ENCODE measurements at places on chromosomes 12 and 14.
A peak's percentile ranks its signal among the peaks of the same experiment; 100 is the strongest.

DNA sequence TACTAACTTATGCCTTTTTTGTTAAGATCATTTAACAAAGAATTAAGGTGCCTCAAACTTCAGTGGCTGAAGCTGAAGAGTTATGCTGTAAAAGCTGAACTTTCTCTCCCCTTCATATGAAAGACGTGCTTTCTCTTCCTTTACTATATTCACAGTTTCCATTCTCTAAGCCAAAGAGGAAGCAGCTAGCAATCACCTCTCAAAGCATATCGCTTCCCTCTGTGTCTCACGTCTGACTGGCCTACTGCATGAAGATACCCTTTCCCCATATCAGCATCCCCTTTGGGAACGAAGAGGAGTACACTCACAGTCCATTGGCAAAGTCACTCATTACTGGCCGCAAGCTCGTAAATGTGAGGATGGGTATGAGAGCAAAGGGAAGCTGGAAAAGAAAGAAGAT is 34.9 kb downstream of the SLC11A2 start:
- no peak for DNase-seq

DNA sequence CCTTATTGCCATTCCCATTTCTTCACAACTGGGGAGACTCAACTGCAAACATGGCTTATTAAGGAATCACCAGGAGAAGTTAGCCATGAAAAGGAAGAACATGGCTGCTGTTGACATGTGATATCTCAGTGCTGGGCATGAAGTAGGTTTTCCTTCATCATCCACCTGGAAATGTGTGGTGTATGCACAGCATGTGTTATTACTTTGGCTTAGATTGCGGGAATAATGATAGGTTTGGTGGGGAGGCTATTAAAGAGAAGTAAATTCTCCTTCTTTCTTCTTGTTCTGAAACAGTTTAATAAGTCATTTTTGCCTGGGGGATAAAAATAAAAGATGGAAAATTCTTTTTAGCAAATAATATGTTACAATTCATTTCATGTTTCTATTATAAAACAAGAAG is 23.7 kb upstream of the CLEC14A start:
- no peak for DNase-seq

GRCh38 chr12:107339487-107339886 is 246.1 kb upstream of the CRY1 start:
- DNase-seq: no peak

DNA sequence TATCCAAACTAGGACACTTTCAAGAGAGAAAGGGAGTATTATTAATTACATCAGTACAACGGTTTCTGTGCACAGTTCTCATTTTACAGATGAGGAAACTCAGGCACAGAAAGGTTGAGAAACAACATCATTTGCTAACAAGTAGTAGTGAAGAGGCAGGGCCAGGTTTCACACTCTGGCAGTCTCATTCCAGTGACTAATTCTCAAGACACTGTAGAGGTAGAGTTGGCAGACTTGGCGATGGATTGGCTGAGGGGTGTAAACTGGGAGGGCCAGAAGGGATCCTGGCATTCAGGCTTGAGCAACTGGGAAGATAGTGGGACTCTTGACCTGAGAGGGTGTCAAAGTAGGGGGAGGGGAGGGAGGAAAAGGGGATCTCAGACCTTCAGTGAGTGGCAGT is 73.8 kb upstream of the BDKRB2 start:
- no peak for DNase-seq

- no peak for DNase-seq
Measured at GRCh38 chr12:95096852-95097251, 23.4 kb upstream of the NR2C1 start.

- DNase-seq: no peak
Measured at GRCh38 chr12:56953314-56953713, 4.1 kb downstream of the RDH16 start.

GRCh38 chr12:51118706-51119105 is 35.3 kb upstream of the CSRNP2 start:
- no peak for DNase-seq

- DNase-seq: no peak
Measured at GRCh38 chr14:88426271-88426670, 40.8 kb downstream of the SPATA7 start.

GRCh38 chr14:24298892-24299254 is 707 bp downstream of the DHRS1 start:
- peak; percentile 38 for DNase-seq

DNA sequence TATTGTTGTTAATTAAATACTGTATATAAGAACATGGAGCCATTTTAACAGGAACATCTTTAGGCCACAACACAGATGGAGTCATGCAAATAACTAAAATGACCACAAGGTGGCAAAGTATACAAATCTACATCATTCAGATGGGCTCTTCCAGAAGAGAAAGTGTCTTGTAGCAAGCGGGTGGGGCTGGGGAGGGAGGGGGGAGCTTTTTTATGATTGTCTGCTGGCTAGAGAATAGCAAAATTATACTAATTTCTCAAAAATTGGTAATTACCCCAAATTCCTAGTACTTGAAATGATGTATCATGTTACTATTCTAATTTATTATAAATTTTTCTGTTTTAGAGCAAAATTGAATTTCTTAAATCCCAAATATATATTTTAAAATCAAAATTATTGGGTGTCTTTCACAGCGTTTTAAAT is 378.7 kb downstream of the PRKD1 start:
- DNase-seq: no peak

GRCh38 chr14:95500201-95500681 is 16.2 kb downstream of the SYNE3 start:
- DNase-seq: no peak

- no peak for DNase-seq
Measured at GRCh38 chr12:58925111-58925611, 4.9 kb upstream of the LRIG3 start.

DNA sequence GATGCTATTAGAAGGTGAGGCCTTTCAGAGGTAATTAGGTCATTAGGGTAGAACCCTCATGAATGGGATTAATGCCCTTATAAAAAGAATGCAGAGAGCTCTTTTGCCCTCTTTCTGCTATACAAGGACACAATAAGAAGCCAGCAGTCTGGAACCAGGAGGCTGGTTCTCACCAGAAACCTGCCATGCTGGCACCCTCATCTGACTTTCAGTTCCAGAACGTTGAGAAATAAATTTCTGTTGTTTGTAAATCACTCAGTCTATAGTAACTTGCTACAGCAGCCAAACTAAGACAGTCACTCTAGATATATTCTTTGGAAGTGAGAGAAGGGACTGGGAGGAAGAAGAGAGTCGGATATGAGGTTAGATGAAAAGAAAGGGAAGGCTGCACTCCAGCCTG is 125.0 kb upstream of the MYF6 start:
- DNase-seq: no peak

GRCh38 chr14:100325231-100325632 is 2.1 kb downstream of the SLC25A47 start:
- no peak for DNase-seq

DNA sequence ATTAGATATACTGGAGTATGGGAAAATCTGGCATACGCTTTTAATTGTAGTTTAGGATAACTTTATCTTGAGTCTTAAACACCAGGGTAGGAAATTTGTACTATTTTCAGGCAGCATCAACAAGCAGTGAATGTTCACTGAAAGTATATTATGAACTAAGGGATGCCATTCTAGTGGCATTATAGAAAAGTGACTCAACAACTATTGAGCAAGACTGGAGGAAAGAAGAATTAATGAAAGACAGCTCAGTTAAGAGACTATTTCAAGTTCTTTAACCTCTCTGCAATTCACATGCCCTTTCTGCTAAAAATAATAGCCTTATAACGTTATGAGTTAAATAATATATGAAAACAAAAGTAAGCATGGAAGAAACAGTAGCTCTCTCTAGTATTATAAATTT is 343.1 kb downstream of the FSCB start:
- DNase-seq: no peak

DNA sequence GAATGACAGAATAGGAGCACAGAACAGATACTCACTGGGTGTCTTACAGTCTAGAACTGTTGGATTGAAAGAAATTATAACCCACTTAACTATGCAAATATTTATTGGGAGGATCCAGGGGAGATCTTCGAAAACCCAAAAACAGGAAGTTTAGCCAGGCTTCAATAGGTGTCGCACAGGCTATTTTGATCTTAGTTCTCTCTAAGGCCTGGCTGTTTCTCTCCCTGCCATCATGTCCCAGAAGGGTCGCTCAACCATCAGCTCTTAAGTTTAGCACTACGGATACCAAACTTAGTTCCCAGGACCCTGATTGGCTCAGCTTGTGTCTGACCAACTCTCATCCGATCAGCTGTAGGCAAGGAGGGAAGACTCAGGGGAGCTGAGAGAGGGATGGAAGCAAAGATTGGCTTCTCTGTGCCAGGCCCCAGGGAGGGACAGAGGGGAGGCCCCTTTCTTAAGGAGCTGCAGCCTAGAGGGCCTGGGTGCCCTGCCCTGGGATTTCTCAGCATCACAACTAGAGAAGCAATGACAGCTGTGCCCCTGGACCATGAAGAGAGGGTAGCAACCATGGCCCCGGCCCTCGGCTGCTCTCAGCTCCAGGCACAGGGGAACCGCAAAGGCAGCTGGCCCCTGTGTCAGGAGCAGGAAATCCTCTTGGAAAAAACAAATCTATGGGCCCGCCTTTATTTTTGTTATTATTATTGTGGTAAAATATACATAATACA is 13.5 kb downstream of the PHETA1 start:
- DNase-seq: no peak

GRCh38 chr12:123067654-123068053 is 83.2 kb downstream of the PITPNM2 start:
- no peak for DNase-seq

DNA sequence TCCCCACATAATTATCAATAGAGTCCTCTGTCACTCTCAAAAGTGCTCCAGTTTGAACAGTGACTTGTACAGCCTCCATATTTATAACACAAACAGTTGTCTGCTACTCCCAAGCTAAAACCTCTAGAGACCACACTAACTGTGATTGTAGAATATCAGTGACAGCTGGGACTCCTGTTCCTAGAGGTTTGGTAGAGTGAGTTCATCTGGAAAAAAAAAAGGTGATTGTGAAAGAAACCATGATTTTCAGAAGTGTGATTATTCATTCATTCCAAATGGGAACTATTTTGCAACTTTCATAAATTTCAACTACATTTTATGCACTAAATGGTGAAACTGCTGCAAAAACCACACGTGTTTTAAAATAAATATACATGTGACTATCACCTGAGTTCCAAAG is 128.0 kb upstream of the PLXNC1 start:
- no peak for DNase-seq

- DNase-seq: peak; percentile 27
Measured at GRCh38 chr12:90010089-90010488, 301.5 kb upstream of the ATP2B1 start.

DNA sequence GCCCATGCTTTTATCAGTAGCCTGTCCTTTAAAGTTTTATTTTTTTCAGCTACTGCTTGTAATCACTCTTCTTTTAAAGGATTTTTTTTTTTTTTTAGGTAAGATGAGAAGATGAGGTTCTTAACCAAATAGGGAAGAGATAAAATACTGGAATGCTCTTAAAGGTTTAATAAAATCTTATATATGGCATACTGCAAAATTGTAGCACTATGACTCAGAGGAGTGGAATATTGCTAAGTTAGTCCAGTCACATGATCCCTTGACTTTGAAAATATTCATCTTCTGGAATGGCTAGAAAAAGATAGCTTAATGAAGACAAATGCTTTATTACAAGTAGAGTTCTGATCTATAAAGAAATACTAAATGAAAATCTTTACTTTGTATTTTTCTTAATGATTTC is 116.6 kb downstream of the NAV3 start:
- no peak for DNase-seq

DNA sequence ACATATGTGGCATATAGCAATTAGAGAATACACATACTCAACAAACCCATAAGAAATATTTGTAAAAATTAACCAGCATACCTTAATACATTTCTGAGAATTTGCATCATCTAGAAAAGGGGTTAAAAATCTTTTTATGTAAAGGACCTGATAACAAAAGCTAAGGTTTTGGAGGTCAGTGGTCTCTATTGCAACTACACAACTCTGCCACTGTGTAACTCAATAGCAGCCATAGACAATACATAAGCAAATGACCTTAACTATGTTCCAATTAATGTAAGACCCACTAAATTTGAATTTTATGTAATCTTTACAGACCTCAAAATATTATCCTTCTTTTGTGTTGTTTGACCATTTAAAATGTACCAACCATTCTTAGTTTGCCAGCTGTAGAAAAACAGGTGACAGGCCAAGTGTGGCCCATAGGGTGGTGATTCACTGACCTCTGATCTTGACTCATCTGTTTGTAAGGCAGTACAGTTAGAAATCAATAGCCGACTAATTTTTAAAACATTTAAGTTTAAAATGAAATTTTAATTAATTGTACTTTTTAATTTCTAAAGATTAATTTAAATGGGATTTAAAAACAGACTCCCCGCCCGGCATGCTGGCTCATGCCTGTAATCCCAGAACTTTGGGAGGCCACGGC is 7.4 kb upstream of the EPS8 start:
- no peak for DNase-seq

DNA sequence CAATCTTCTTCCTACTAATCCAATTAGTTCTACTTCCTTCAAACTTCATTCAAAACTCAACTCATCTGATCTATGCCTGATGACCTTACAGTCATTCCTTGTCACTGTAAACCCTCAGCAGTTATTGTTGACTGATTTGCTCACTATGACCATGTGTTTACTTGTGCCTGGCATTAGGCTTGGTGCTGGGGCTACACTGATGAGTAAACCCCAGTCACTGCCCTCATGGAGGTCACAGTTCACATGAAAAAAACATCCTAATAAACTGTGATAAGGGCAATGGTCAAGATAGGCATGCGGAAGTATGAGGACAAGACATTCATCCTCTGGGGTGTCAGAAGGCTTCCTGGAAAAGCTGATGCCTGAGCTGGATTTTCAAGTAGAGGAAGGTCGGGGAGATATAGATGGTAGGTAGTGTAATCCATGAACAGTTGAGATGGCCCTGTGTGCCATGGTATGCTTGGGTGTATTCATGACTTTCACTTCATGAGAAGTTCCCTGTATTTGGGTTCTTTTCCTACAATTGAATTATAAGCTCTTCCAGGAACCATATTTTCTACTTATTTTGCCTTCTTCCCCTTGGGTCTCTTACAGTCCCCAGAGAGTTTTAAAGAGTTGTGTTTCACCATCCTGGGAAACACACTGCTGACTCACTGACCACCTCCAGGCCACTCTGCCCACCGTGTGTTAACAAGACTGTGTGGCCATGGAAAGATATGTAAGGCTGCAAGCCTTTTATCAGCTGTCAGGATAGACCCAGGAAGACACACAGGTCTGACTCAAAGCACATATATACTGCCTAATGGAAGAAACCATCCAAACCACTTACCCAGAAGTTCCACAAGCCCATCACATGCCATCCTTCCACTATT is 38.7 kb upstream of the DUSP6 start:
- no peak for DNase-seq

GRCh38 chr12:92927436-92928281 is 1.4 kb downstream of the EEA1 start:
- no peak for DNase-seq
